HCT116 (cell line): ENCODE measurements at places on chromosomes 1 and 21. TPM values are rescaled to one million over a fixed set of nuclear protein-coding genes. Genes with fewer than 3 reads are reported as not detected.

Gene IQGAP3
- 38.8 TPM for total RNA-seq

Gene RYR2
- total RNA-seq, result 0.02 TPM

Gene PDPN
- total RNA-seq, result not detected

Gene CASP9
- 10.6 TPM for total RNA-seq

Gene C1orf210
- 7.6 TPM for total RNA-seq

Gene C1orf167
- 0.12 TPM for total RNA-seq

Gene MAP3K21
- 19.1 TPM for total RNA-seq

Gene TMEM82
- total RNA-seq, result not detected

Gene HTR6
- total RNA-seq, result 0.57 TPM

Gene TCEA3
- total RNA-seq, result 3.7 TPM

Gene ANGPTL1
- total RNA-seq, result 0.34 TPM

Gene LRRC39
- 0.54 TPM for total RNA-seq

Gene FHAD1
- total RNA-seq, result 3.5 TPM

Gene EPHA10
- 6.5 TPM for total RNA-seq

Gene CHI3L1
- not detected for total RNA-seq

Gene TIE1
- not detected for total RNA-seq

Gene ABCD3
- total RNA-seq, result 48.8 TPM

Gene CAMK2N1
- total RNA-seq, result 20.5 TPM

Gene KCNE1
- not detected for total RNA-seq

Gene TLR5
- 1.2 TPM for total RNA-seq

Gene COL11A1
- total RNA-seq, result 0.05 TPM

Gene SLC22A15
- total RNA-seq, result 3.1 TPM

Gene CRP
- total RNA-seq, result 1.3 TPM

Gene MAB21L3
- not detected for total RNA-seq
